Cortex of kidney (tissue), 1 donor: ENCODE measurements at places on chromosomes 6 and 20.

DNA sequence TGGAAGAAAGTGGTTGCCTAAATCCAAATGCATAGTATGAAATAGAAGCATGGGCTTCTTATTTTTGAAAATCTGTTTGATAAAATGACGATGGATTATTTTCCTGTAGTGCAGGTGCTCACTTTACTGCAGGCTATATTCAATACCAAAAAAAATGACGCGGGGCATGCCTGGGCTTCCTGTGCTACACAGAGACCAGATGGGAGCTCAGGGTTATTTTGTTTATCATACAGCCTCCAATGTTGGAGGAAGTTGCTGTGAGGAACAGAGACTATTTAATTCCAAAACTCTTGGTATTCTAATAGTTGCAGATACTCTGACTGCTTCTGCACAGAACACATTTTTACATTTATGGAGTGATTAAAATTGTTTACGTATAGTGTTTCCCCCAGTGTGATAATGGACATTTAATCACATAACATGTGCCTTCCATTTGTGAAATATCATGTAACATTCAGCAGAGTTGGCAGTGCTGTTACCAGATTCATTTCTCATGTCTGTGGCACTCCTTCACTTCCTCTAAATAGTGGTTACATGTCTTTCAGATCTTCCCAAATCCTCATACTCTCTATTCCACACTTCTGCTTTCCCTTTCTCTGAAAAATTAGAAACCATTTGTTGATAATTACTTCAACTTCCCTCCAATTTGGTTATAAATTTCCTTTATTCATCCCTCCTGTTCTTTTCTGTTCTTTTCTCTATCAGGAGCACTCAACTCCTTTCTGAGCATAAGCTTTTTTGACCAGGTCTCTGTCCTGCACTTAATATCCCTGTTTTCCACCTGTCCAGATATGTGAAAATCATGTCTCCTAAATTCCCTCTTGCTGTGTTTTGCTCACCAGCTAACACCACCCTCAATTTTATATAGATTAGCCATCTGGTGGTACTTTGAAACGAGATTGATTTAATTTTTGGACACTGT lies 121.6 kb downstream of the ADGRB3 start:
- no peak for DNase-seq

- no peak for DNase-seq
Measured at GRCh38 chr6:147947521-147947920, 395.1 kb upstream of the SASH1 start.

DNA sequence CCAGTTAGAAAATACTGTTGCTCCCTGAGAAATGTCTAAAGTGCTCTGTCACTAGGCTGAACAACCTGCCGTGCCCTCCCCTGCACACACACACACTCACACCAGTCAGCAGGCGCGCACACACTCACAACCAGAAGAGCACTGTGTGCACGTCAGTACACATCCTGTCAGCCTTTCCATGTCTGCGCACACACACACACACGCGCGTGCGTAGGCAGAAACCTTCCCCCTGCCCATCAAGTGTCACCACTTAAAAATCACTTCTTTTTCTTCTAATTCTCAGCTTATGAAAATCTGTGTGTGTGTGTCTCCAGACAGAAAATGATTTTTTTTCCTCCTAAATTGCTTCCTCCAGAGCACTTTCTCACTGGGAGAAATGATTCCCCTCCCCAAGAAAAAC lies 100.3 kb downstream of the EDN3 start:
- no peak for DNase-seq

DNA sequence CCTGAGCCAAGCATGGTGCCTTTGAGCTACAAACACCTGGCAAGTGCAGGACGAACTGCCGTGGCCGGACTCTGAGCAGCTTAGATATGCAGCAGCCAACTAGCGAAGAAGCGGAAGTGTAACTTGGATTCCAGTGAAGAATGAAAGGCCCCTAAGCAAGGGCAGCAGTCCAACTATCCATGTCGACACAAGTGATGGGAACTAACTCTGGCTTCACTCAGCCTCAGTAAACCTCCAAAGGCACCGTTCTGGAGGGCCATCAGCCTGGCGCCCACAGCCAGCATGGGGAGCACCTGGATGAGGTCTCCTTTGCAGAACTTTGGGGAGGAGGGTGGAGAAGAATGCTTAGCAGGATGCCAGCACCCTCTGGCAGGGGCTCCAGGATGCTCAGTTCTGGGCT lies 78.4 kb upstream of the MLN start:
- DNase-seq, result no peak

GRCh38 chr20:45058168-45058850 lies 42.6 kb downstream of the KCNS1 start:
- no peak for DNase-seq

GRCh38 chr20:24668791-24669190 lies 199.4 kb downstream of the SYNDIG1 start:
- DNase-seq, result no peak

DNA sequence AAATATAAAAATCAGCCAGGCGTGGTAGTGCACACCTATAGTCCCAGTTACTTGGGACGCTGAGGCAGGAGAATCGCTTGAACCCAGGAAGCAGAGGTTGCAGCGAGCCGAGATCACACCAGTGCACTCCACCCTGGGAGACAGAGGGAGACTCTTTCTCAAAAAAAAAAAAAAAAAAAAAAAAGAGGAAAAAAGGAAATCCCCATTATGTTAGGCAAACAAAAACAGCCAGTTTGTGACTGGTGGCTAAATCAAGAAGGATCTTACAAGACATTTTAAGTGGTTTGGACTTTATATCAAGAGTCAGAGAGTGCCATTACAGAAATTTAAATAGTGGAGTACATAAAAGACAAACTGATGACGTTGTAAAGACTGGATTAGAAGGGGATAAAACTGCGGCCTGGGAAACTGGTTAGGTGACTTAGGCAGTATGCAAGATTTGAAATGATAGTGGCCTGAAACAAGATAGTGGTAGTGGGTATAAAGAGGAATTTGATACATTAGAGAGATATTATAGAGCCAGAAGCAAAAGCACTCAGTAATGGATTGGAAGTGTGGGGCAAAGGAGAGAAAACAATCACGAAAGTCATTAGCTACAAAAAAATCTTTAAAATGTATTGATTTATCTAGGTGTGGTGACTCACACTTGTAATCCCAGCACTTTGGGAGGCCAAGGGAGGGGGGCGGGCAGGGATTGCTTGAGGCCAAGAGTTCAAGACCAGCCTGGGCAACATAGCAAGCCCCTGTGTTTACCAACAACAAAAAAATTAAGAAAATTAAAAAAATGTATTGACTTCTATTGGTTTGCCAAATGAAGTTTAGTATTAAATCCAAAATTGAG lies 1.7 kb upstream of the MYO6 start:
- DNase-seq, result no peak

DNA sequence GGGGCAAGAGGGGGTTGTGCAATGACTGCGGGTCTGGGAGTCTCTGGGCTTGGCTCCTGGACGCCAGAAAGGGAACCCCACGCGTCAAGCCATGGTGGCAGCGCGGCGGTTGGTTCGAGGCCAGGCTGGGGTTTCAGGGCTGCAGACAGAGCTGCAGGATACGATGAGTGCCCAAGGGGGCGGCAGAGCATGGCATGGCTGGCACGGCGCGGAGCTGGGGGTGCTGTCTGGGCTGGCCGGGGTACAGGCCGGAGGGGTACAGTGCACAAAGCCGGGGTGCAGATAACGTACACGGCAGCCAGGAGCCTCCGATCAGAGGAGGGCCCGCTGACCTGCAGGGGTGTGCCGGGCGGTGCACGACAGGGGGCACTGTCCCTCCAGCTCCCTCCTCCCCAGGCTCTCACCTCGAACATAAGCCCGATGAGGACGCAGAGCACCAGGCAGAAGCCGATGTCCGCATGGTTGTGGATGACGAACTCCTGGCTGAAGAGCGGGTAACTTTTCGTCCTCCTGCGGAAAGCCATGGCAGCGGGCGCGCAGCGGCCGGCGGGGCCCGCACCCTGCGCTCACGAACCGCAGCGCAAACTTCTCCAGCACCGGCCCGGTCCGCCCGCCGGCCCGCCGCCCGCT lies 353 bp downstream of the TRAM2 start:
- no peak for DNase-seq

GRCh38 chr6:25465941-25466340 lies 186.1 kb upstream of the SCGN start:
- DNase-seq, result no peak

DNA sequence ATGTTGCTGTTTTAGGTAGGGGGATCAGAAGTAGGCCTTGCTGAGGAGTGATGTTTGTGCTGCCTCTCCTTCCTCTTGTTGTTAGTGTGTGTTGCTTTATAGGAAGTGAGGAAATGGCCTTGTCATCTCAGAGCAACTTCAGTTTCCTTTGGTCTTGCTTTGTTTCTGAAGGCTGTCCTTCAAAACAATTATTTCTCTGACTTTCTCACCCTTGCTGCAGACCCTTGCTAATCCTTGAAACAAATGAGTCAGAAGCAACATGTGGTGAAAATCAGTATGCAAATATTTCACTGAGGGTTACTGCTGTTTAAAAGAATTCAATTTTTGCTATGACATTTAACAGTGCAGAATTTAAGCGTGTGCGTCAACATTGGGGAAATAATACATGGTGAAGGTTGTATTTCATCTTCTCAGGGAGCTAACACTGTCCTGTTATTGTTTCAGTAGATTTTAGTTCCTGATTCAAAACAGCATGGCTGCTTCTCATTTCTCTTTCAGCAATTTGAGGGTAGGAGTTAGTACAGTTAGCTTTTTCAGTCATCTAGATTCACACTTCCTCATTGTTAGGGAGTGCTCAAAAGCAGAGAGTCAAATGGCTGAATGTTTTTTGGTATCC lies 13.8 kb downstream of the RNF144B start:
- no peak for DNase-seq

- DNase-seq, result no peak
Measured at GRCh38 chr6:63476302-63476701, 96.0 kb upstream of the LOC128125822 start.

DNA sequence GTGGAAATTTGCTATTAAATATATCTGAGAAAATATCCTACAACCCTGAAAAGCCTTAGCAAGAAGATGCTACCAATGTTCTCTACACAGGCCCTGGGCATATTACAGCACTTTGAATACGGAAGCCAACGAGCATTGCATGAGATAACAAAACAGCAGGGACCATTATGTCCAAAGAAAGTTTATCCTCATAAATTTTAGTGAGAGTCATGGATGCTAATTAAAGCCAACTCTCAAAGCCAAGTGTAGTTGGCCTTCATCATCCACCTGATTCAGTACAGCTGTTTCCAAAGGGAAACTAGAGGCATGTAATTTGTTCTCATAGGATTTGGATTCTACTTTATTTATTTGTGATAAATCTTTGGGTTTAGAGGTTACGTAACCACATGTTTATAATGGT lies 564.8 kb downstream of the RFPL4B start:
- DNase-seq, result no peak

- no peak for DNase-seq
Measured at GRCh38 chr6:45930420-45931040, 85.1 kb downstream of the CLIC5 start.

DNA sequence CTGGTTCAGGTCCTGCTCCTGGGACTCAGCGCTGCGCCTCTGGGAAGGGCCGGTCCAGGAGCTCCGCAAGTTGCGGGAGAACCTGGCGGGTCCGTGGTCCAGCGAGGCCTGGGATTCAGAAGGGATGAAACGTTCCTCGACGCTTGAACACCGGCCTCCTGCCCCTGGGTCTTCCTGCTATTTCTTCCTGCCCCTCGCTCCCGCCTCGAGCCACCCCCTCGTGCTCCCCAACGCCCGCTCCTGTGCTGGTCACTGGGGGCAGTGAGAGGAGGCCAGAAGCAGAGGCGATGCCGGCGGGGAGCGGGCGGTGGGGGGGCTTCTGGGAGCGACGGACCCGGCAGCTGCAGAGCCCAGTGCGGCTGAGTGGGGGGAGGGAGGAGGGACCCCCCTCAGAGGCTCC lies 20.8 kb upstream of the KIF25 start:
- no peak for DNase-seq

DNA sequence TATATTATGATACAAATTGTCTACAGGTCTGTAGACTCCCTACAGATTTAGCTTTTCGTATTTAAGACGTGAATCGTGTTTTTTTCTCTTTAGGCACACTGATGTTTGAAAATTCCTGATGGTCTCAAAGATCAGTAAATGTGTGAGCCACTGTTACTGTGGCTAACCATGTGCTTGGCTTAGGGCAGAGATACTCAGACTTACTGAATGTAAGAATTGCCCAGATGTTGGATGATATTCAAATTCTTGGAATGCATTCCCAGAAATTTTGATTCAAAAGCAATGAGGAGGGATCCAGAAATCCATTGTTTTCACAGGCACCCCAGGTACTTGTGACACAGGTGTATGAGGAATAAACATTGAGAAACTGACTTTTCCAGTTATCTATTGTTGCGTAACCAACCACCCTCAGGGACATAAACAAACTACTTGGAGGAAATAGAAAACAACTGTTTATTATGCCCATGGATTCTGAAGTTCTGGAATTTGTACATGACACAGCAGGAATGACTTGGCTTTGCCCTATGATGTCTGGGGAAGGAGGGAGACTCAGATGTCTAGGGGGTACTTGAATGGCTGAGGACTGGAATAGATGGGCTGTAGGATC lies 339.6 kb upstream of the CITED2 start:
- DNase-seq, result no peak

- DNase-seq, result no peak
Measured at GRCh38 chr20:32336918-32337347, 21.2 kb upstream of the ASXL1 start.

DNA sequence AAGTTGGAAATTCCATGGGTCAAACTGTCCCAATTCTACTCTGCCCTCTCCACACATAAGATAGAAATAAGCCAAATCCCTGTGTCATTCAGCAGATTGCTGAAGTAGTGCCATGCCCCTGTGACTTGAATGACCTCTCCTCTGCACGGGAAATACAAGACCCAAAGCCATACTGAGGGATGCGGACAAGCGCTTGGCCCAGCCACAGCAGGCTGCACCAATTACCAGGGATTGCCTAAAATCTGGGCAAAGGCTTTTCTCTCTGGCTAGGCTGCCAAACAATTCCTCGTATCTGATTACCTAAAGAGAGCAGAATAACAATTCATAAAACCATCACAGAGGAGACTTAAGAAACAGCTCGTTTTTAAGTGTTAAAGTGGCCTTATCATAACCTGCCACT lies 421.8 kb upstream of the JARID2 start:
- DNase-seq, result no peak

DNA sequence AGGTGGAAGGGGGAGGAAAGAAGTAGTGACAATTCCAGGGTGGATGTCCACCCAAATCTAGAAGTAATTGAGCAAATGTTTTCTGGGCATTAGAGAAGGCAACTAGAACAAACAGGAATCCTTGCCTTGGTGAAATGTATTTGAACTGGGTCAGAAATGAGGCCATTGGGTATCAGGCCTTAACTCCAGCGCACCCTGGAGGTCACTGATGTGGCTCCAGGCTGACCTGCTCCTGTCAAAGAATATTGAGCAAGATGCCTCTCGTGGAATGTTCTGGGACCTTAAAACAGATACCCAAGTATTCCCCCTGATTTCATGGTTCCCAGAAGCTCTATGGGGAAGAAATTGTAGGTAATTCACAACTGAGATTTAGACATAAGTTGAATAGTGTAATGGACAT lies 6.9 kb downstream of the HLA-DPB1 start:
- DNase-seq, result no peak

GRCh38 chr6:16496991-16497801 lies 258.8 kb downstream of the GMPR start:
- no peak for DNase-seq

GRCh38 chr6:40958738-40959137 lies 80.3 kb downstream of the UNC5CL start:
- no peak for DNase-seq
